ENCODE measurements at places on chromosomes 2 and 18. TPM values are rescaled to one million over a fixed set of nuclear protein-coding genes. Genes with fewer than 3 reads are reported as not detected.

DNA sequence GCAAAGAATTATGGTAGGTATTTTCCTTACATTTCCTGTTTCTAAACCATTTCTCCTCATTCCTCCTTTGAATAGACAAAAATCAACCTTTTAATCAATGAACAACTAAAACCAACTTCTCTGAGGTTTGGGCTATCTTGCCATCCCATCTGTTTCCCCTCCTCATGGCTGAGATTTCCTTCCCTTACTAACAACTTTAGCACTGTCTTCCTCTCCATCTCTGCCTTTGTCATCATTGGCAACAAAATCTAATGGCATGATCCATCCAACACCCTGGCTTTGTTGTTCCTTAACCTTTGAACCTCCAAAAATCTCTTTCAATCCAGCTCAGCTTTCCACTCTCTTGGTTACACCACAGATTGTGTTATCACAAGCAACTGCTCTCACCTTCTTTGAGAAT, 95.3 kb upstream of the FAM136A start:
- DNase-seq = no peak

DNA sequence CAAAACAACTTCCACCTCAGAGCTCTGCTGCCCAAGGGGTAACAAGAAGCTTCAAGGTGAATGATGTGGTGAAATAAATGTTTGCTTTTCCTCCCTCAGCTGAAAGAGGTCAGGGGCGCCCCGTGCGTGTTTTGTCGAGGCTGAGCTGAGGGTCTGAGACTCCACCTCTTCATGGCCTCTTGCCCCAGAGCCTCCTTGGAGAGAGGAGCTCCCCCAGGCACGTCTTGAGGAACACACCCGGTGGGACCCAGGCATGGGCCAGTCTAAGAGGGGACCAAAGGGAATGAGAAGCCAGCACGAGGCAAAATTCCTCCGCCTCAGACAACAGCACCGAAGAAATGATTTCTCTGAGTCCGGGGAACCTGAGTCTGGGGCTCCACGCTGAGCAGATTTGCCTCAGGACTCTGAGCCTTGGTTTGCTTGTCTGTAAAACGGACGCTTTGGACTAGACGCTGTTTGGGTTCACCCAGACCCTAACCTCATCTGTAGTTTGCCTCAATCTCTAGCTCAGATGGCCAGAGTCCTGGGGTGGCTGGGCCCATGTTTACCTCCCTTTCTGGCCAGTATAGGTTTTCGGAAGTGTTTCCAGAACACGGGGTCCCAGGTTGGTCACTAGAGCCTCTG, 56.4 kb upstream of the ODC1 start:
- DNase-seq = no peak

DNA sequence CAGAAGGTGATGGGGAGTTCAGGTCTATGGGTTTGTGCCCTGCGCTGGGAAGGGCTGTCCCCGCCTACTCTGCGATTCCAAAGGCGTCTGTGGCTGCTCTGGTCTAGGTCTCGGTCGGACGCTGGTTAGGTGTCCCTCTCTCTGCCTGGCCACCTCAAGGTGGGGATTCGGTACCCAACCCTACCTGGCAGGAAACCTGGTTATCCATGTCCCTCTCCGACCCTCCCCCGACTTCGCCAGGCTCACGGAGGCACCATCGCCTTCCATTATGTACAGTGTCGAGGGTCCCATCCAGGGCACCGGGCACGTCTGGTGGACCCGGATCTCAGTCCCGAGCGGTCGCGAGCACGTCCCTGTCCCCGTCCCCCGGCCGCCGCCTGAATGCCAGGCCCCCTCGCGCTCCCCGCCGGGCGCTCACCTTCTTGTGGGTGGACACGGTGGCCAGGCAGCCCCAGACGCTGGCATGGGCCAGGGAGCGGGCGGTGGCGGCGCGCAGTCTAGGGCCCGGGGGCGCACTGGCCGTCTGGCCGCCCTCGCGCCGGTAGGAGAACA, 628 bp downstream of the CREG2 start:
- DNase-seq = no peak

- DNase-seq = no peak
These were observed at the start of gene CLASP1 for GRCh38 chr2:121649149-121649595. Gene CLASP1 (minus strand): TSS chr2:121649462. CDS start chr2:121605895, 43,567 bp downstream.

- DNase-seq = peak; percentile 54
These were observed 61.3 kb downstream of the EFEMP1 start for GRCh38 chr2:55862246-55862645.

Gene VAPA
- polyA plus RNA-seq = 268 TPM

All from large intestine (tissue), 12 donors.